Uterine smooth muscle cell (primary cell): ENCODE measurements at places on chromosomes 6 and 20. TPM values are rescaled to one million over a fixed set of nuclear protein-coding genes. Genes with fewer than 3 reads are reported as not detected.

POU5F1 gene
- not detected in 2 replicates for total RNA-seq

ADTRP gene
- 6.4 and 6.9 TPM in 2 replicates for total RNA-seq

SEMG1 gene
- total RNA-seq: not detected in 2 replicates

SCRT2 gene
- not detected in 2 replicates for total RNA-seq

FKBP1C gene
- 0.12 and 0.22 TPM in 2 replicates for total RNA-seq

HMGN4 gene
- 72.0 and 94.4 TPM in 2 replicates for total RNA-seq

SYNGAP1 gene
- 4.6 and 6.0 TPM in 2 replicates for total RNA-seq

OR2J3 gene
- total RNA-seq: not detected in 2 replicates

ENTPD6 gene
- 82.3 and 99.5 TPM in 2 replicates for total RNA-seq

CDSN gene
- not detected in 2 replicates for total RNA-seq

DEFB124 gene
- total RNA-seq: not detected in 2 replicates

DSP gene
- 0.25 and 0.33 TPM in 2 replicates for total RNA-seq

PPP1R3G gene
- 2.8 and 2.9 TPM in 2 replicates for total RNA-seq

SYNDIG1 gene
- 0.33 and 0.37 TPM in 2 replicates for total RNA-seq

TAGAP gene
- 0.12 TPM in 1 of 2 replicates, not detected in the other for total RNA-seq
